ENCODE measurements at places on chromosomes 1 and 21. TPM values are rescaled to one million over a fixed set of nuclear protein-coding genes. Genes with fewer than 3 reads are reported as not detected.

Gene TIAM1
- total RNA-seq: 27.3 TPM

- peak overlapping the region; percentile 92 for H3K27ac ChIP-seq
- no peak for DNase-seq
- H3K27me3 ChIP-seq: no peaks in the 10 kb centered on the region
- H3K4me3 ChIP-seq: peak overlapping the region; percentile 95
- H3K4me1 ChIP-seq: peaks cover 9% of the 10 kb centered on the region
These were observed 865 bp downstream of the PIGC start for GRCh38 chr1:172442843-172443565.

- H3K4me1 ChIP-seq: no peaks in the 10 kb centered on the region
- no peak overlapping the region for H3K27ac ChIP-seq
- no peaks in the 10 kb centered on the region for H3K36me3 ChIP-seq
- no peak overlapping the region for H3K4me3 ChIP-seq
- no peaks in the 10 kb centered on the region for H3K27me3 ChIP-seq
These were observed 15.2 kb downstream of the PLPPR4 start for GRCh38 chr1:99279525-99279924.

Gene C1orf185
- not detected for total RNA-seq

DNA sequence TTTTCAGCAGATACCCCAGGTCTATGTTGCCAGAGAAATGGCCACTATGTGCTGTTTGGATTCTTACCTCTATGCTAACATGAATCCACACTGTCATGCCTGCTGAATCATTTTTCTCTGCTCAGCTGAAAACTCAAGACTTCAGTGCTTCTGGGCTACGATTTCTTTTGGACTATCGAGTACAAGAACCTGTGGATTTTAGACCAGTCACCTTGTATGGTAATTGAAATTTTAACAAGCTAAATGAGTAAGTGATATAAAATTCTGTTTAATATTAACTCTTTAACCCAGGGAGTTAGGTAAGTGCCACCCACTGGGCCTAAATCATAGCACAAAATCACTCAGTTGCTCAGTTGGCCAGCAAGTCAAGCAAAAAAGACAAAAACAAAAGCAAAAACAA, 35.8 kb downstream of the LHX8 start:
- peaks cover 2% of the 10 kb centered on the region for H3K27me3 ChIP-seq
- no peak for DNase-seq
- H3K4me3 ChIP-seq: no peak overlapping the region
- H3K27ac ChIP-seq: no peak overlapping the region
- no peaks in the 10 kb centered on the region for H3K4me1 ChIP-seq
- H3K36me3 ChIP-seq: no peaks in the 10 kb centered on the region

Gene ZMYND12
- total RNA-seq: 1.9 TPM

- peaks cover 6% of the 10 kb centered on the region for H3K27me3 ChIP-seq
- H3K4me1 ChIP-seq: no peaks in the 10 kb centered on the region
- H3K4me3 ChIP-seq: no peak overlapping the region
- no peaks in the 10 kb centered on the region for H3K36me3 ChIP-seq
- H3K27ac ChIP-seq: no peak overlapping the region
These were observed 544.7 kb downstream of the NPHP4 start for GRCh38 chr1:5447503-5447960.

Gene MACO1
- 20.2 TPM for total RNA-seq

DNA sequence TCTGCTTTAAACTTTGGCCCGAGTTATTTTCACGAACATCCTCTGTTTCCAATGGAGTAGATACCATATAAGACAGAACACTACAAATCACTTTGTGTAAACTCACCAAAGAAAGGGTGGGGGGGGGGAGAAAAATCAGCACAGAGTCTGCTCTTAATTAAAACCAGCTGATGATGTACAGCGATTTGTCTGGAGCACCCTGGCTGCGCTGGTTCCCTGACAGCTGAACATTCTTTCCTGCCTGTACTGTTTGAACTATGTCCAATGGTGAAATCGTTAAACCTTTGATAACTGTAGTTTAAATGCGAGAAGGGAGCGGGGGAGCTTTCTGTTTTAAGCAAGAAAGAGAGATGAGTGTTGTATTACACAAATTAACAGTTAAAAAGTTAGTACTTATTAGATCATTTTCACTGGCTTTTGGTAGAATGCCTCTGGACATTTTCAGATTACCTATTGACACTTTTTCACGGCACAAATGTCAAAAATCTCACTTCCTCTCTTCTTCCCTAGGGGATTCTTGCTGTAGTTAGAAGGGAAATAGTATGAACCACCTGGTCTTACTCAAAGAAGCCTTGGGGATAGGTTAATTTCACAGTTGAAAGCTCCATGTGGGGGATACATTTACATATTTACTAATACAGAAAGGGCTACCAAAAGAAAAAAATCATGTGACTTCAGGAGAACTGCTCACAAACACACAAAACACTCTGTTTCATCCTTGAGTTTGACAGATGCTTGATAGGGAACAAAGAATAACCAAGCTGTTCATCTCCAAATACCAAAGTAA, 140.2 kb upstream of the RUNX1 start:
- no peak for DNase-seq
- H3K4me3 ChIP-seq: no peak overlapping the region
- peak overlapping the region; percentile 17 for H3K27ac ChIP-seq
- H3K36me3 ChIP-seq: no peaks in the 10 kb centered on the region
- no peaks in the 10 kb centered on the region for H3K4me1 ChIP-seq

- H3K4me3 ChIP-seq: no peak overlapping the region
- H3K27ac ChIP-seq: no peak overlapping the region
- no peak for DNase-seq
- no peaks in the 10 kb centered on the region for H3K4me1 ChIP-seq
- H3K27me3 ChIP-seq: no peaks in the 10 kb centered on the region
These were observed 109.2 kb downstream of the SLC44A5 start for GRCh38 chr1:75501577-75502295.

Gene RASAL2
- 39.4 TPM for total RNA-seq

GRCh38 chr1:86868477-86868876, 45.4 kb downstream of the SELENOF start:
- no peak for DNase-seq
- no peak overlapping the region for H3K27ac ChIP-seq
- H3K4me3 ChIP-seq: no peak overlapping the region
- H3K4me1 ChIP-seq: no peaks in the 10 kb centered on the region
- H3K27me3 ChIP-seq: no peaks in the 10 kb centered on the region

GRCh38 chr1:16906873-16907272, 11.1 kb downstream of the RNU1-2 start:
- peaks cover 4% of the 10 kb centered on the region for H3K4me1 ChIP-seq
- DNase-seq: no peak
- H3K36me3 ChIP-seq: no peaks in the 10 kb centered on the region
- no peak overlapping the region for H3K4me3 ChIP-seq

DNA sequence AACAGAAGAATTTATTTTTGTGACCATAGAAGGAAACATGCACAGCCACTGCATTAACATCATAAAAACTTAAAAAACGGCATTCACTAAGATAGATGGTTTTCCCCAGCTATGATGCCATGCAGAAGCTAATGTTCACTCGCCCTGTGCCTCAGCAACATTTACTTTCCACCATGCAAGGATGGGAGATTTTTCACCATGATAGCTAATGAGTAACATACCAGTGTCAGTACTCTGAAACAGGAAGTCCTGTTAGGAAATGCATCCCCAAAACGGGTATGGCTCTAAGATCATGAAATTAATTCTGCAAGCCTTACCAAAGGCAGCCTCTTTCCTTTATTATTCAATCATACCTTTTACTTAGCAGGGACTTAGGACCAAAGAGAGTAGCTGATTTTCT, 17.5 kb upstream of the VAMP3 start:
- H3K36me3 ChIP-seq: no peaks in the 10 kb centered on the region
- peaks cover 16% of the 10 kb centered on the region for H3K4me1 ChIP-seq
- no peak overlapping the region for H3K27ac ChIP-seq
- no peaks in the 10 kb centered on the region for H3K27me3 ChIP-seq

DNA sequence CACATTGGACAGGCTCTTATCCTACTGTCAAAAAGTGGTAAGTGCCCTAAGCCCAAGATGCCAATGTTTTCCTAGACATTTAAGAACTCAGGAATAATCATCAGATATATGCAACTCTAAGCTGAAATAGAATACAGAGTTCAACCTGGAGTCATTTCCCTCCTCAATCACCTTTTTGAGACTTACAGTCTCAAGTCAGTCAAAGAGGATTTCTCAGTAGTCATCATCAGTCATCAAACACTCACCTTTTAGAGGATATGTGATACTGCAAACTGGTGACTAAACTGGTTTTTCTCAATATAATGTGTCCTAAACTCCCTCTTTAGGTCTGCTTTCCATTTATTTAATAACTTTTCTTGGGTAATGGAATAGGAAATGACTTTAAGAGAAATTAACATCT, 145.3 kb upstream of the ADAMTS5 start:
- H3K36me3 ChIP-seq: no peaks in the 10 kb centered on the region
- H3K27ac ChIP-seq: no peak overlapping the region
- no peak overlapping the region for H3K4me3 ChIP-seq
- DNase-seq: no peak
- H3K27me3 ChIP-seq: no peaks in the 10 kb centered on the region
